Trophoblast cell (in vitro differentiated cells and primary cell): ENCODE measurements at places on chromosomes 1 and 21.

- no peak for DNase-seq
These were observed 28.0 kb downstream of the URB1 start for GRCh38 chr21:32364796-32365195.

DNA sequence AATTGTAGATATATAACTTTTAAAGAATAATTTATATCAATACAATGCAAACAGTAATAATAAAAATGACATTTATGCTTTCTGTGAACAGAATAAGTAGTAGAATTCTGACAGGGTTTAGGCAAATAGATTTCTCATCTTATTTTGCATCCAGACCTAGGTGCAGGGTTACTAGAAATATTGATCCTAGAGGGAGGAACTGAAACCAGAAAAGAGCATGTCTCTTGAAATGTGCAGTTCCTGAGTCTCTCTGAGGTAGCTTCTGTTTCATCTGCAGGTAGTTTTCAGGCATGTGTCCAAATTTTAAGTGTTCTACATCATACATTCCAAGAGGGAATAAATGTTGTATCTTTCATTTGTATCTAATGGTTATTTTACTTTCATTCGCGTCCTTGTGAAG lies 631.9 kb upstream of the ADGRL4 start:
- no peak for DNase-seq

DNA sequence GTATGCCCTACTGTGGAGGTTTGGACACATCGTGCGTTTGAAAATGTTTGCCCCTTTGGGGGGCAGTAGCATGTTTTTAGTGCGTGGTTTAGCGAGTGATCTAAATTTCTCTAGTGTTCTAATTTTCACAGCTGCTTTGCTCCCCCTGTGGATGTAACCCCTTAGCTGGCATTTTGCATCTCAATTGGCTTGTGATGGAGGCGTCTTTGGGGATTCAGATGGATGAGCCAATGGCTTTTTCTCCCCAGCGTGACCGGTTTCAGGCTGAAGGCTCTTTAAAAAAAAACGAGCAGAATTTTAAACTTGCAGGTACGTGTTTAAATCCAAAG lies 836 bp downstream of the CDC7 start:
- no peak for DNase-seq

DNA sequence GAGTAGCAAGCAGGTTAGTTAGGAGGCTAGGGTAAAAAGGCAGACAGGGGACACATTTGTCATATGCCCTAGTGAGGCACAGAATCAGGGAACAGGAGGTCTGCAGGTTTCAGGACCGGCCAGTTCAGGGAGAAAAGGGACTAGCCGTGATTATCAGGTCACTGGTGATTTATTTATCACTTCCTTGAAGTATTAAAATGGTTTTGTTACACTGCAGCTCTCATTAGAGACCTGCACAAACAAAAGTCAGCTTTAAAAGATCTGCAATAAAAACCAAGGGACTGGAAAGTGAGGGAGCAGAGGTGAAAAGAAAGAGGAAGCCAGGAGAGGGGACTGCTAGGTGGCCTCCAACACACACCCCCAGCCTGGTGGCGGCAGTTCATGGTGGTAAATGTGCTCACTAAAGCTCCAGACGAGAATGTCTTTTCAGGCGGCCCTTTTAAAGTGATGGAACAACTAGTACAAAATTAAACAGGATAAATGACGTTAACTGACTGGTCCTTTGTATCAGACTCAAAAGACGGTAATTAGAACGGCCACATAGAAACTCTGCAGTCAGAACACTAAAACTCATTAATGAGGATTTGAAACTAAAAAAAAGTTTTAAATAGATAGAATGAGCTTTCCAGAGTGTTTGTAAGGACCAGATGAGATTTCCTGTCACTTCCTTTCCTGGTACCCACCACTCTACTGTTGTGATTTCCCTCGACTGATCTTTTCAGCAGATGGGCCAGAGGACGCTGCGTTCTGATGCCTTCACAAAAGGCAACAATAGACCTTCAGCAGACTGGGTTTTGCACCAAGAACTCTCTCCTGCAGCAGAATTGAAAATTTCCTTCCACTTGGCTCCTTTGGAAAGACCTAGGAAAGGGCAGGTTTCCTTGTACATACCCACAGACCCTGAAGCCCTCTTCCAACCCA lies 136.8 kb downstream of the NTPCR start:
- DNase-seq, result no peak

- no peak for DNase-seq
These were observed 359.1 kb downstream of the BARHL2 start for GRCh38 chr1:90357995-90358394.

GRCh38 chr1:167935216-167936067 lies 1.0 kb upstream of the DCAF6 start:
- peak; percentile 62 for DNase-seq
